ENCODE measurements at places on chromosomes 4 and X. TPM values are rescaled to one million over a fixed set of nuclear protein-coding genes. Genes with fewer than 3 reads are reported as not detected.

DNA sequence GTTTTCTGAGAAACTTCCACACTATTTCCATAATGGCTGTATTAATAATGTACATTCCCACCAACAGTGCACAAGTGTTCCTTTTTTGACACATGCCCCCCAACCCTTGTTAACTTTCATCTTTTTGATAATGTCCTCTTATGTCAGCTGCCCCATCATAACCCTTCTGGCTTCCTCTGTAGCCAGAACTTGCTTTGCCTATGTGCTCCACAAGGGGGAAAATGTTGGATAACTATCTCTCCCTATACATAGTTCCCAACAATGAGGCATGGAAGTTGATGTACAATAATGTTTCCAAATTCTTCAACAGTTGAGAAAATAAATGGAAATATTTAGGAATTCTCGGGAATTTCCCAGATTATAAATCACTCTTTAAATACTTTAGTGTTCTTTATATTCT is 142.9 kb downstream of the ASB9 start:
- DNase-seq = no peak

The CETN2 gene
- 44.1 TPM for total RNA-seq

DNA sequence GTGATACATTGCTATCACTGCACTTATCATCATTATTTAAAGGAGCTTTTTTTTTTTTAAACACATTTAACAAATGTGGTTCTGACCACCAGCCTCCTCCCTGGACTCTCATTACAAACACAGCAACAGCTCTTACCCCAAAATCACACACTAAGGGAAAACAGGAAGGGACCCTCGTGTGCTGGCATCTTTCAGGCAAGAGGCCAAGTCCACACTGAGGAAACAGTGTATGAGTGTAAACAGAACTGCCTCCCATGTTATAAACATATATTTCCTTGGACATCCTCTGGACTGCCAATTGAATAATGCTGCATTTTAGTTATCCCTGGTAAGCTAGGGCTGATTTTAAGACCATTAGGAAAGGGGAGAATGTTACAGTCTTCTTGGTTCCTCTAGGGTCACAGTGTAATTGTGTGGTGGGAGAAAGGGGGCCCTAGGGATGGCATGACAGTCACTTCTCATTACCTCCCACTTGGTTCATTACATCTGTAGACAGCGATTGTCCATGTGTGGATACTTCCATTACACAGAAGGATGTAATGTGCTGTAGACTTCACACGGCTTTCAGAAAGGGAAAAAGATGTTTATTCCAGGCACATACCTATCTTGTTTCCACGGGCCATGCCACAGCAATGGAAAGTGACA is 244.6 kb upstream of the TET2 start:
- no peak for DNase-seq

DNA sequence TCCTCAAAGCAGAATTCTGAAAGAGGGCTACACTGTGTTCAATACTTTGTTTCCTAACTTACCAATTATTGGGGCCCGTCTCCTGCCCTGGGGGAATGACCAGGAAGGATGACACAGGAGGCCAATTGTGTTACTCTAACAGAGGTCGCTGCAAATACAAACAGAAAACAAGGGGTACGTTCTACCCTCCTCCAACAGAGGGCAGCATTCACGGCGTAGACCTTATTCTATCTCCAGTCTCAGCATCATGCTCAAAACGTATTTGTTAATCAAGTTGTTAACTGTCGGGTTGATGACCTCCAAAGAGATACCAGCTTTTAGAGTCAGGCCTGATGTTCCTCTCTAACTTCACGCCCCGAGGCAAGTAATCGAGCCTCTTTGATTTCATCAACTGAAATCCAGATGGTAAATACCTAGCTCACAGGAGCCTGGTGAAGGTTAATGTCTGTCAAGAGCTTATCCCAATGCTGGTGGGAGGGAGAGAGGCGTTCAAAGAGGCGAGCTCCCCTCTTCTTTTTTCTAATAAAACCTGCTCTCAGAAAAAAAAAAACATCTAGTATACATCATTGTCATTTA is 181.0 kb upstream of the KCNIP4 start:
- no peak for DNase-seq

GRCh38 chr4:154578919-154579318 is 11.6 kb downstream of the FGA start:
- DNase-seq = no peak

DNA sequence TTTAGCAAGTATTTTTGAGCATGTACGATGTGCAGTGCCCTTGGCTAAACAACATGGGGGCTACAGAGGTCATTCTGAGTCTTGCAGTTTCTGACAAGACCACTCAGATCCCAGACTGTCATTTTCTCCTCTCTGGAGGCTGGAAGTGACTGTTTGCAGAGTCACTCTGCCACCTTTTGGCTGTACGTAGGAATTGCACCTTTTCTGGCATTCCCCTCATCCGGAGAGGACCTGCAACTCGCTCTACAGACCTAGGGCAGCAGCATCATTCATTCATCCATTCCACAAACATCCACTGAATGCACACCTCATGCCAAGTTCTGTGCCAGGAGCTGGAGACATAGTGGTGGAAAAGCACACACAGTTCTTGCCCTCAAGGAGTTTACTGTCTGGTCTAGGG is 160.4 kb upstream of the GPR101 start:
- no peak for DNase-seq

DNA sequence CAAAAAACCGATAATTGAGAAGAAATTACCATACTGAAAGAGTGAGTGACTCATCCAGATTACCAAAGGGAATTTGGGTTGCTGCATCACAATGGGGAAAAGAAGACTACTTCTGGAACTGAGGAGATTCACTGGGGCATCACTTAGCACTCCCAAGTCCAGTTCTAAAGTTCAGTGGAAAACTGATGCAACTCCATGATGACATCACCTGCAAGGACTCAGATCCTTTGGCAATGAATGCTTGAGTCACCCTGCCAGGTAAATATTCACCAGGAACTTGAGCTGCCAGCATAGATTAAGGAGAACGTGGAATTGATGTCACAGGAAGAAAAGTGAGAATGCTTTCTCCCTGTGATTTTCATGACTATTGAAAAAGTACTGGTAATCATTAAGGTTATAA is 32.0 kb upstream of the SMIM10L2A start:
- no peak for DNase-seq

- DNase-seq = no peak
These were observed 64.3 kb downstream of the TIGD2 start for GRCh38 chr4:89175611-89176010.

The SSX4 gene
- not detected for total RNA-seq

GRCh38 chrX:65196758-65197360 is 220.6 kb upstream of the ZC4H2 start:
- no peak for DNase-seq

GRCh38 chr4:184273166-184274147 is 55.8 kb upstream of the ENPP6 start:
- DNase-seq = no peak

GRCh38 chrX:153800177-153800722 is 5.8 kb downstream of the SSR4 start:
- DNase-seq = no peak

- DNase-seq = no peak
These were observed 426.7 kb downstream of the KLHL13 start for GRCh38 chrX:117689956-117690355.

GRCh38 chr4:15078682-15079642 is 76.7 kb downstream of the CPEB2 start:
- DNase-seq = no peak

The GLOD5 gene
- not detected for total RNA-seq

DNA sequence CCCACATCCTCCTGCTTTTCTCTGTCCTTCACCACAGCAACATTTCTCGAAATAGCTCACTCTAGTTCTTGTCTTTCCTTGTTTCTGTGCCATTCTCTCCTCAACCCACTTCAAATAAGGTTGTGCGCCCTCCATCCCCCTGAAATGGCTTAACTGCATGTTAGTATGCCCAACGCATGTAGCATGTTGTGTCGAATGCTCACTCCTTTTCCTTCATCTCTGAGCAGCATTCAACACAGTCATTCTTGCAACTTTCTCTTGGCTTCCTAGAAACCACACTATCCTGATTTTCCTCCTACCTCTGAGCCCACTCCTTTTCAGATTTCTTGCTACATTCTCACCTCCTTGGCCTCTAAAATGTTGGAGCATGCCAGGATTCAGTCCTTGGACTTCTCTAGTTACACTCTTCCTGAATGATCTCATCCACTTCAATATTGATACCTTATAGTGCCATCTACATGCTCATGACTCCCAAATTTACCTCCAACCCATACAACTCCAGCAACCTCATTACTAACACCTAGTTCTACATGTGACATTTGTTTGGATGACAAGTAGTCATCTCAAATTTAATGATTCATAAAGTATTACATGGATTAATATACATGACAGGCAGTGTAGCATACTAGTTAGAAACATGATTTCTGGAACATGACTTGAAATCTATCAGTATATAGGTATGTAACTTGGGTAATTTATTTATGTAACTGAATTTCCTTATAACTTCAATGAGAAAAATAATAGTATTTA is 22.3 kb downstream of the RBMX start:
- no peak for DNase-seq

- DNase-seq = no peak
These were observed 10.3 kb downstream of the MPP1 start for GRCh38 chrX:154795016-154795415.

- DNase-seq = no peak
These were observed 50.3 kb upstream of the OTUD4 start for GRCh38 chr4:145230726-145231125.

DNA sequence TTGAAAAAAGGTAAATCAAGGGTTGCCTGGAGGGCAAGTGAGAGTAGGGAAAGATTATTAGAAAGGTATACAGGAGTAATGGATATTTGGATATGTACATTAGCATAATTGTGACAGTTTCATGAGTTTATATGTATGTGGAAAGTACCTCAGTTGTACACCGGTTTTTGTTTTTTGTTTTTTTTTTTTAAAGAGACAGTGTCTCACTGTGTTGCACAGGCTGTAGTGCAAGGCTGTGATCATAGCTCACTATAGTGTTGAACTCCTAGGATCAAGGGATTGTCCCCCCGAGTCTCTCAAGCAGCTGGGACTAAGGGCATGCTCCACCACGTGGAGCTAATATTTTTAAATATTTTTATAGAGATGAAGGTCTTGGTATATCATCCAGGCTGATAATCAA is 15.3 kb upstream of the HPGD start:
- DNase-seq = no peak

GRCh38 chr4:136505020-136505419 is 1027.3 kb downstream of the PCDH18 start:
- no peak for DNase-seq

The CTAG1B gene
- not detected for total RNA-seq

The NAT8L gene
- not detected for total RNA-seq

- no peak for DNase-seq
These were observed 50.0 kb downstream of the CLCN5 start for GRCh38 chrX:49972328-49972860.

GRCh38 chr4:86482306-86483172 is 111.6 kb upstream of the PTPN13 start:
- DNase-seq = no peak

The MAGEE2 gene
- total RNA-seq = not detected

- no peak for DNase-seq
These were observed 829.9 kb downstream of the FAT4 start for GRCh38 chr4:126144543-126145237.

- no peak for DNase-seq
These were observed 47.6 kb upstream of the NEUROG2 start for GRCh38 chr4:112563431-112564200.

DNA sequence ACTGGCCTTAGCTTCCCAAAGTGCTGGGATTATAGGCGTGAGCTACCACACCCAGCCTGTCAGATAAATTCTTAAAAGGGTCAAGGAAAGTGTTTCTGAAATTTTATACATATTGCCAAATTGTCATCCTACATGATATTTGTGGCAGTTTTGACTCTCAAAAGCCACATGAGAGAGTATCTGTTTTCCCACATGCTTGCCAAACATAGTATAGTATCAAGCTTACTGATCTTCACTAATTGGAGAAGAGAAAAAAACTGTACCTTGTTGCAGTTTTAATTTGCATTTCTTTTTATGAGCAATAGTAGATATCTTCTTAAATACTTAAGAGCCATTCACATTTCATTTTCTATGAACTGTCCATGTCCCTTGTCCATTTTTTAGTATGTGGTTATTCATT is 83.6 kb downstream of the TET2 start:
- DNase-seq = no peak

The OTUD6A gene
- total RNA-seq = not detected
